ENCODE measurements at places on chromosomes 7 and 10.
A peak's percentile ranks its signal among the peaks of the same experiment; 100 is the strongest.

GRCh38 chr7:66557214-66558200, 71.2 kb upstream of the KCTD7 start:
- DNase-seq: no peak

DNA sequence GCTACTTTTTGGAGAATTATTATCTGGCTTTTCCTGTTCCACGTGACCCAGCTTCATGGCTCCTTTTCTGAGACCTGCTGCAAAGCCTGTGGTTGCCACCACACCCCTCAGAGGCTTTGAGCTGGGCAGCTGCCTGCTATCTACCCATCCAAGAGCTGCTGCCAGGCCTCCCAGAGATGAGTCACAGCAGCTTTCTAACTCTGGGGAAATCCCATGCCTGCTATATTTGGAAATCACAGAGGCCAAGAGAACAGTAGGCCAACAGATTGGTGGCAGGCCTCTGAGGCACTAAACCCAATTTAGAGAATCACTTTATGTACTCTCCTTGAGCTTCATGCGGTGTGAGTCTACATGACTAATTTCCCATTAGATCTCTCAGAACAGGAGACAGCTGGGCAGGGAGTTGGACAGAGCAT, 35.2 kb downstream of the SGCE start:
- DNase-seq: peak; percentile 48

DNA sequence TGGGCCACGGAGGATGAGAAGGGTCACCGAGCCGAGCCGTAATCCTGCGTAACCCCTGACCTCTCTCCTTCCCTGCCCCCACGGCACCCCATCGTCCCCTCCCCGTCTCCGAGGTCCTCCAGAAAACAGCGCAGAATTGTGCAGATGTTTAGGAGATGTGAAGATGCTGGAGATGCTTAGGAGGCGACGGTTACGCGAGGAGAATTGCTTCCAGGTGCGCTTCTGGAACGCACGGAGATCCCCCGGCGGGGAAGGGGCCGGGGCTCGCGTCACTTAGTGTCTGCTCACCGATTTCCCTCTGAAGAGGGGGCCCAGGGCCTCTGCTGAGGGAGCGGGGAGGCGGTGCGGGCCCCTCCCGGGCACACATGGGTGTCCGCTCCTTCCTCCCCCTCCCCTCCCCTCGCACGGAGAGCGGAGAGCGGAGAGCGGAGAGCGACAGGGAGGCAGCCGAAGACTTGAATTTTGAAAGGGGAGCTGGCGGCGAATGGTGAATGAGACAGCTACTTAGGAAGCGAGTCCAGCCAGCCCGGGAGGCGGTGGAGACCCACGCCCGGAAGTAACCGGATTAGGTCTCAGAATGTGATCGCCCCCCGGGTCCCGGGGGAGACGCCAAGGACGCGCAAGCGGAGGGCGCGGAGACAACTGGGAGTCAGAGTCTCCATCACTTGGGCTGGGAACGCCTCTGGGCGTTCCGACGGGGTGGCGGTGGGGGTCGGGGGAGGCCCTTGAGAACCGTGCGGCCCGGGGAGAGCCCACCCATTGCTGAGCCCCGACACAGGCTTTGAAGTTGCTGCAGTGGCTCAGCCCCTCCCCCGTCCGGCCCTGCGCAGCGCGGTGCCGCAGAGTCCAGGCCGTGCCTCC, 8.7 kb upstream of the EN2 start:
- DNase-seq: no peak

- DNase-seq: no peak
Observed at GRCh38 chr7:149179241-149179640, 16.1 kb upstream of the ZNF282 start.

GRCh38 chr10:108990441-108990840, 932.9 kb downstream of the XPNPEP1 start:
- DNase-seq: no peak

- DNase-seq: no peak
Observed at GRCh38 chr10:21379143-21379542, 146.3 kb downstream of the SKIDA1 start.

GRCh38 chr7:136061433-136061832, 84.3 kb upstream of the MTPN start:
- no peak for DNase-seq

DNA sequence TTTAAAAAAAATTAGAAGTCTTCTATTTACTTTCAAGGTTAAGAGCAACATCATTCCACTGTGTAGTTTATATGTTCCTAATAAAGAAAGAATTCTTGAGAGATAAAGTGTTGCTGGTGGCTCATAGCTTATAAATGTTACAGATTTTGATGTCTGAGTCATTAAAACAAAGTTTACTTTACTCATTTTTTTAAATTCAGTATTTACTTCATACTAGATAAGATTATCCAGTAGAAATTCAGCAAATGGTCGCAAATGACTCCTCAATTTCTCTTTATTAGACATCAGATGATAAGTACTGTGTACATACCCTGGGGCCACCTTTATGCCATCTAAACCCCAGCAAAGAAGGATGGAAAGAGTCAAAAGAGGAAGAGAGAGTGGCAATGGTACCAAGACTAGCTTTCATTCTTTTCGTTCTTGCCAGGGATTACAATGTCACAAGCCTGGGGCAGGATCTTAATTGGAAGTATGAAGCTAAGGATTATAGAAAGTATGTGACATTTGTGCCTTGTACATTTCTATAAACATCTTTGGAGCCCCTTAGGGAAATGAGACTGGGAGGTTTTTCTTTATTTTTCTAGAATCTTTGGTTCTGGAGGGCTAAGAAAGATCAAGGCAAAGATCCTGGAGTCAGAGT, 206.1 kb downstream of the CHRM2 start:
- DNase-seq: no peak

GRCh38 chr10:70885481-70885880, 2.9 kb downstream of the PCBD1 start:
- no peak for DNase-seq

GRCh38 chr10:15197276-15197675, 28.8 kb upstream of the NMT2 start:
- no peak for DNase-seq

GRCh38 chr7:2734751-2735571, 47.0 kb downstream of the AMZ1 start:
- DNase-seq: no peak

- no peak for DNase-seq
Observed at GRCh38 chr7:22386865-22387264, 29.9 kb upstream of the RAPGEF5 start.

DNA sequence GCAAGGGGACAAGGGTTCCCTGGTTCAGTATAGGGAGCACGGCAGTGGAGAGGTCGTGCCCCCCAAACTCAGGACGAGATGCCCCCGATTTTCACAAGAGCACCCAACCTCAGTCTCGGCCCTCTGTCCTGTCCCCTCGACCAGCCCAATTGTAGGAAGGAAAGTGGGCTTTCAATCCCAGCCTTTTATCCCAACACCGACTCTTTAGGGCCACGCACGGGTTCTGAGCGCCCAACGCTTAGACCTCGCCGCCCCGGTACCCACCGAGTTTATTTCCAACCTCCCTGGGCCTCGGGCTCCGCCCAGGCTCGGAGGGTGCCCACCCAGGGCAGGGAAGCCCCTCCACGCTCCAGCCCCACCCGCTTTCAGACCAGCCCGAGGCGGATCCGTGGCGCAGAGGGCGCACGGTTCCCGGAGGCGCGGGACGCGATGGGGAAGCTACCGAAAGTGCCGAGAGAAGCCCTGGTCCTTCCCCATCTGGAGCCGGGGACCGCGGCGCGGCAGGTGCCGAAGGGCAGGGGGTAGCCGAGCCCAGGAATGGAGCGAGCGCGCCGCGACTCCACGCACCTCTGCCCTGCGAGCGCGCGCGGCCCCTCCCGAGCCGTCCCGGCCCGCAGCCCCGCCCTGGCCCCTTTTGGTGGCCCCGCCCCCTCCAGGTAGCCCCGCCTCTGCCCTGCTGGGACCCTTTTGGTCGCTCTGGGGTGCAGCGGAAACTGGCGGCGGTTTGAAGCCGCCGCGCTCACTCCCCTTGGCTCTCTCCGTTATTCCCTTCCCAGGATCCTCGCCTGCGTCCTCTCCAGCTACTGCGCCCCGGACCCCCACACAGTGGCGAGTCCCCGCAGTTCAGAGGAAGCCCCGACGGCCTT, 20.4 kb downstream of the GRID2IP start:
- DNase-seq: no peak

GRCh38 chr10:26781797-26782196, 79.0 kb downstream of the ABI1 start:
- no peak for DNase-seq

Measured in thoracic aorta (tissue), 2 donors.